CD4-positive, alpha-beta T cell treated with Interleukin-6 at 100 ng/mL for 8 hours (primary cell): ENCODE measurements at places on chromosomes 5 and 9.

DNA sequence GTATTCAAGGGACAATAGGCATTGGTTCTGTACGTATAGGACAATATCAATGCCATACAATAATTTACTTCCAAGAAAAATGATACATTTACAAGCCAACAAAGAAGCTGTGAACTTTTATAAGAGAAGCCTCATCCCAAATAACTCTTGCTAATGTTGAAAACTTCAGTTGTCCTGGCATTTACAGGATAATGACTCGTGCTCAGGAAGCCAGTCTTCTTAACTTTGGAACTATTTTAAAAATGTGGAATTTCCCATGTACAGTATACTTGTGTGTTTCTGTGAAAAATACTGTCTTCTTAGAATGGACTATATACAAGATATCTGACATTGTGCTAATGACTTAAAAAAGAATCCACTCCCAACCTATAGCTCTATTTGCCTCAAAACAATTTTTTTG, 1479.3 kb upstream of the CDH9 start:
- no peak for DNase-seq

GRCh38 chr9:6876195-6876894, 118.6 kb downstream of the KDM4C start:
- DNase-seq = no peak

DNA sequence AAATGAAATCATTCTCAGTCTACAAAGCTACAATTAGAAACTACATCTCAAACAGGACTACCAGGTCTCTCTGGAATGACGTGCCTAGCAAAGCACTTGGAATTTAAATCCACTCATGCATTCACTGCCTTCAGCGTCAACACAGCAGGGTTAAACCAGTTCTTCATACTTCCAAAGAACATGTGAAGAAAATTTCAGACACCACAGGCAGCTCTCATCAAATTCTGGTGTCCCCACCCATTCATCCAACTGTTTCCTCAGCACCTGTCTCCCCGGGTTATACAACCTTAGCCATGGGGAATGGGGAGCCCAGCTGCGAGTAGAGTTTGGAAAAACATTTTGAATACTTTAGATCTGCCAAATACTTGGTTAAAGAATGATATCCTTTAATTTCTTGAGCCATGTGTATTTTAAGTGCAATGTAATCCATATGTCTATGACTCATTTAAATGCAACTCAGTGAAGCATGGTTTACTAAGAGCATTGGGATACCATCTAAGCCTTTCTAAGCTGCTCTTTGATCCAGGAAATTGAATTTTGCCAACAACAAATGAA, 17.5 kb downstream of the ADAM19 start:
- no peak for DNase-seq

DNA sequence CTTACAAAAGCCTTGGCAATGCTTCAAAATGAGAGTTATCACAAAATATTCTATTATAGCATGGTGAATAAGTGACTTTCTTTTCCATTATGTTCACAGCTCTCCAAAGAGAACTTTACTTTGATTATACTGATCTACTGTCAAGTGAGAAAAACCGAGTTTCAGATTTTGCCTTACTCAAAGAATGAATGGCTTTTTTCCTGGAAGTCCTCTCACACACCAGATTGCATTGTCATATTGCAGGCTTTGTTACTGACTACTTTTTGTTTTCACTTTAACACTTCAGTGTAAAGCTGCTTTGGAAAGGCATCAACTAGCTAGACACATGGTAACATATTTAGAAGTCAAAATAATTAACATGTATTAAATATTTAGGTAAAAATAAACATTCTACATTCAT, 765.2 kb upstream of the NUDT12 start:
- no peak for DNase-seq

DNA sequence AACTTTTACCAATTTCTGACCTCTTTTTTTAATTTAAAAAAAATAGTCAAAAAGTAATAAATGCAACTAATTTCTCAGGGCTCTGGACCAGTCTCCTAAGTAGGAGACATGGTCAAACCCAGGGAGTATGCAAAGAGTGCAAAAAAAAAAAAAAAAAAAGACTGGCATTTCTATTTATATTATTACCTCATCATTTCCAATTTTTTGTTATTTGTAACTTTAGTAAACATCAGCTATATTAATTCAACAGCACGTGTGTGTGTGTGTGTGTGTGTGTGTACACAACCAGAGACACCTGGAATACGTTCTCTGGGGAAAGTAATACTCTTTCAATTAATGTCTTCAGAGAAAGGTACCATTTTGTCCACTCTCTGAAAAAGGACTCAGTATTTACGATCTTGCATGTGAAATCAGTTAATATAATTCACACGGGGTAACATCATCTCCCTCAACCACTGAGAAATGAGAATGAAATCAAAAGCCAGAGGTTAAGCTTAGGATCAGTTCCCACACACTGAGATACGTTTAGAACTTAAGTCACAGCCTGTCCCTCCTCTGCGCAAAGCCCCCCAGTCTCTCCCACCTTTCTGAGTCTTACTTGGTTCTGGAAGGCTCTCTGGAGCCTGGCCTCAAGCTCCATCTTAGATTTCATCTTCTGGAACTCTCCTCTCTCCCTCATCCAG, 21.9 kb downstream of the ZNF608 start:
- DNase-seq = no peak

GRCh38 chr5:169288066-169288930, 12.6 kb downstream of the SLIT3 start:
- no peak for DNase-seq

DNA sequence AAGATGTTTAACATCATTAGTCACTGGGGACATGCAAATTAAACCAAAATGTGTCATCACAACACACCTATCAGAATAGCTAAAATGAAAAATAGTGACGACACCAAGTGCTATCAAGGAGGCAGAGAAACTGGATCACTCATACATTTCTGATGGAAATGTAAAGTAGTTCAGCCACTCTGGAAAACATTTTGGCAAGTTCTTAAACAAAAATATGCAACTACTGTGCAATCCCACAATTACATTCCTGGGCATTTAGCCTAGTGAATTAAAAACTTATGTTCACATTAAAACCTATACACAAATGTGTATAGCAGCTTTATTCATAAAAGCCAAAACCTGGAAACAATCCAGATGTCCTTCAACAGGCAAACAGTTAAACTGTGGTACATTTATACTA, 53.1 kb downstream of the SVEP1 start:
- DNase-seq = no peak

GRCh38 chr5:174401793-174402192, 322.6 kb upstream of the MSX2 start:
- DNase-seq = no peak

GRCh38 chr5:128649192-128649591, 111.1 kb upstream of the FBN2 start:
- DNase-seq = no peak
